Naive thymus-derived CD8-positive, alpha-beta T cell (primary cell): ENCODE measurements at places on chromosomes 5 and 9. TPM values are rescaled to one million over a fixed set of nuclear protein-coding genes. Genes with fewer than 3 reads are reported as not detected.

DNA sequence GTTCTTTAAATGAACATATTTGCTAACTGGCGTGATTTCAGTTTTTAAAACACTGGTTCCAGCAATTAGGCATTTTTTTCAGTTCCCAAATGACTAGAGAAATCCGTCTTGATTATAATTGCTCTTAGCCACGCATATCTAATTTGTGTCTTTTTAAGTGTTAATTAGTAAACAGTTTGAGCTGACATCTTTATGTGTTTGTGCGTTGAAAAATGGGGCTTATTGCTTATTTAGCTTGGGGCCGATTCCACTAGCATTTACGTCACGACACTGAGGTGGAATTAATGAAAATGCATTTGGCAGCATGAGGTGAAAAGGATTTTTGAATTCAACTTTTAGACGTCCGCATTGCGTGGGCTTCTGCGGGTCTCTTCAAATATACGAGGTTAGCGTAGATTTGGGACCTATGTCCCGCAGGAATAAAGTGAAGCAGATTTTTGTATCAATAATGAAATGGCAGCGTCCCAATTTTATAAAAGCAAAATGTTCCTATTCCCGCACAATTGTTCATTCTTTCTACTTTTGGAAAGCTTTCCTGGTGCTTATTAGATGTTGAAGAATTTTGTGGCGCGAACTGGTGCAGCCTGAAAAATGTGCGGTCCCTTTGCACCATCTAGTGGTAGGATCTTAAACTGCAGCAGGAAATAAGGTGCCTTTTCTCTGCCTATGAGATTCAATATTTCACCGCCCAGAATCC lies 122.7 kb upstream of the LMX1B start:
- H3K4me3 ChIP-seq = peak overlapping the region; percentile 50
- peaks cover 3% of the 10 kb centered on the region for H3K27me3 ChIP-seq
- DNase-seq = peak; percentile 75
- no peaks in the 10 kb centered on the region for H3K36me3 ChIP-seq
- H3K27ac ChIP-seq = no peak overlapping the region
- peaks cover 18% of the 10 kb centered on the region for H3K4me1 ChIP-seq

FOXI1 gene
- total RNA-seq = not detected

DNA sequence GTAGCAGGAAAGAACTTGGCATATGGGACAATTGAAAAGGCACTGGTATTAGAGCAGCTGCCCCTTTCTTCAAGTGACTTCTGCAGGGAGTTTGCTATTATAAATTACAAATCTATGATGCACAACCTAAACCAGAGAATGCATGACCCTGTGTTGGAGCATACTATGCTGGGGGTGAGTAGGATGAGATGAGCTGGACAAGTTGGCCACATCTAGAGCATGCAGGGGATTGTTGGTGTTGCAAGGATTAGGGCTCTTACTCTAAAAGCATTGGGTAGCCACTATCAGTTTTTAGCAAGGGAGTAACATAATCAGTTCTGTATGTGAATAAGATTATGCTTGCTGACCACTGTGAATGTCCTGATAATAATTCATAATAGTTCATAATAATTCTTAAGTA lies 186.7 kb downstream of the KIAA0825 start:
- H3K27me3 ChIP-seq = no peaks in the 10 kb centered on the region
- no peak overlapping the region for H3K27ac ChIP-seq
- H3K4me3 ChIP-seq = no peak overlapping the region
- H3K36me3 ChIP-seq = peaks cover 4% of the 10 kb centered on the region

DNA sequence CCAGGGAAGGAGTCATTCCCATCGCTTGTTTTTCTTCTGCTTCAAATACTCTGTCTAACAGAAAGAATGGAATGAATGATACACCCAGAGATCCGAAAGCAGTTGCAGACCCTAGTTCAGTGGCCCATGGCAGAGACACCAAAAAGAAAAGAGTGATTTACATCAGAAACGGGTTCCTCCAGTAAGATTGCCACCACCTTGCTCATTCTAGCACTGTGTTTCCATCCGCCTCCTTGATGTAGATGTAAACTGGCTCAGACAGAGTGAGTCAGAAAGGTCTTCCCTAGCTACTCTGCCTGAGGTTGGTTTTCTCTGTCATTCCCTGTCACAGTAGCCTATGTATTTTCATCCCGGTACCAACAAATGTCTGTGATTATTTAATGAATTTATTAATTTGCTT lies 15.9 kb upstream of the CLINT1 start:
- no peaks in the 10 kb centered on the region for H3K4me1 ChIP-seq
- no peak for DNase-seq
- H3K27me3 ChIP-seq = peaks cover 2% of the 10 kb centered on the region

- no peaks in the 10 kb centered on the region for H3K36me3 ChIP-seq
- no peaks in the 10 kb centered on the region for H3K4me1 ChIP-seq
Measured at GRCh38 chr5:151293624-151294023, 9.9 kb downstream of the SLC36A3 start.

GRCh38 chr9:137685035-137685740 lies 66.4 kb downstream of the EHMT1 start:
- peak overlapping the region; percentile 0 for H3K27ac ChIP-seq
- no peak for DNase-seq
- H3K4me3 ChIP-seq = no peak overlapping the region
- no peaks in the 10 kb centered on the region for H3K27me3 ChIP-seq

GRPEL2 gene
- 48.0 TPM for total RNA-seq

CARTPT gene
- total RNA-seq = not detected

TIGD6 gene
- total RNA-seq = 6.0 TPM

GRCh38 chr9:70494221-70494620 lies 79.8 kb upstream of the KLF9 start:
- no peak for DNase-seq
- H3K4me3 ChIP-seq = no peak overlapping the region
- H3K27ac ChIP-seq = no peak overlapping the region
- peaks cover 44% of the 10 kb centered on the region for H3K4me1 ChIP-seq
- H3K36me3 ChIP-seq = no peaks in the 10 kb centered on the region
- no peaks in the 10 kb centered on the region for H3K27me3 ChIP-seq

DNA sequence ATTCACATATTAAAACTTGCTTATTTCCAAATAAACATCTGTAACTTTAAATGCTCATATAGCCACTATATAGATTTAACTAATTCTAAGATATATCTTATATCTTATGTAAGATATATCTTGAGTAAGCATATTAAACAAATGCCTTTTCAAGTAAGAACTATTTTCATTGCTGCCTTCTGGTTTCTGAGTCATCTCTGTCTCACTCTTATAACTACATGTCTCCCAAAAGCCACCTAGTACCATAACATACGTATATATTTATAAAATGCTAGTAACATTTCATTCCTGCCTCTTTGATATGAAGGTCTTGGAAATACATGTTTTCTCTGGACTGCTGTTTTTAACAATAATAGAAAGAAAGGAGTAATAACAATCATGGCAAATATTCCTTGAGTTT lies 429.5 kb downstream of the DTWD2 start:
- H3K27ac ChIP-seq = no peak overlapping the region
- no peak for DNase-seq
- H3K27me3 ChIP-seq = peaks cover 2% of the 10 kb centered on the region
- H3K4me3 ChIP-seq = no peak overlapping the region
- no peaks in the 10 kb centered on the region for H3K36me3 ChIP-seq

DNA sequence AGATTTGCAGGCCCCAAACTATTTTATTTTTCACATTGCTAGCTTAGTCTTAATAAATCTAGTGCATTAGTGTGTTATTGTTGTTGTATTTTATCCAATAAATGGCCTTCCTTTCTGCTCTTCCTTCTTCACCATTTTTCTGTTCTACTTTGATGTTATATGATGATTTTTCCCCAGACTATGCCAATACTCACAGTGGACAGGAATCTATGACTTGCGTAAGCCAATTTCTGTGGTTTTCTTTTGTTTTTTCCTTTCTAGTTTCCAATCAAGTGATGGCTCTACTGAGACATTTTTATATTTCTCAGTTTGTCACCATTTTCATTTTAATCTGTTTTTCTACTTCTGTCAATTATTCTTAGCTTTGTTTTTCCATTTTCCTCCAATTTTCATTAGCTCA lies 106.8 kb upstream of the FBXL7 start:
- no peak for DNase-seq
- no peaks in the 10 kb centered on the region for H3K27me3 ChIP-seq
- no peaks in the 10 kb centered on the region for H3K36me3 ChIP-seq

- H3K27ac ChIP-seq = peak overlapping the region; percentile 73
- H3K4me1 ChIP-seq = peaks cover 94% of the 10 kb centered on the region
- peak overlapping the region; percentile 61 for H3K4me3 ChIP-seq
- DNase-seq = peak; percentile 14
Measured at GRCh38 chr9:131678499-131679111, 61.3 kb downstream of the RAPGEF1 start.

DNA sequence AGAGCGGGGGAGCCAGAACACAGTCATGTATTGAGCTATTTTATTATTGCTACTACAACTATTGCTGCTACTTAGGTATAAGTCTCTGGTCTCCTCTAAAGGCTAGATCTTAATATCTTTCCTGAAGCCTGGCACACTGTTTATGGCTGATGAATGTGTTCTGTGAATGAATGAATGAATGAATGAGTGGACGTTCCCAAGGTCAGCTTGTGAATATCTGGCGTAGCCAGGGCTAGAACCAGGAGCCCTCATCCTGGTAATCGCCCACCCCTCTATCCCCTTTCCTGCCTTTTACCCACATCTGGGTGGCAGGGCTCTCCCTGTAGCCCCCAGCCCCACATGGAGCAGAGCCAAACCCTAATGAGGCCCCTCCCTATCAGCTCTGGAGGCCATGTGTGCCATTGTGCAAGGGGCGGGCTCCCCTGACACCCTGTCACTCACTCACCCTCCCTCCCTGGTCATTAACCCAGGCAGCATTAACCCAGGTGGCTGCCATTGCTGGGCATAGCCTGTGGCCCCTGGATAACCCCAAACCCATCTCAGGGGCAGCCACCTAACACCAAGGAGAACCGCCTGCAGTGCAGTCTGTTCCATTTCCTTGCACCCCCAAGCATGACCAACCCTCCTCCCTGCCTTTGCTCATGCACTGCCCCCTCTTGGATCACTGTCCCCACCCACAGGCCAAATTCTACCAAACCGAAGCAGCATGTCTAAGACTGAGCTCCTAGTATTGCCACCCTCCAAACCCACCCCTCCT lies 2.0 kb upstream of the AKNA start:
- H3K4me1 ChIP-seq = peaks cover 47% of the 10 kb centered on the region
- H3K36me3 ChIP-seq = peaks cover 13% of the 10 kb centered on the region
- no peak for DNase-seq
- H3K4me3 ChIP-seq = peak overlapping the region; percentile 99
- no peaks in the 10 kb centered on the region for H3K27me3 ChIP-seq
- peak overlapping the region; percentile 98 for H3K27ac ChIP-seq

NR5A1 gene
- total RNA-seq = not detected
